ENCODE measurements at places on chromosomes 12 and 14. TPM values are rescaled to one million over a fixed set of nuclear protein-coding genes. Genes with fewer than 3 reads are reported as not detected.
A peak's percentile ranks its signal among the peaks of the same experiment; 100 is the strongest.

DNA sequence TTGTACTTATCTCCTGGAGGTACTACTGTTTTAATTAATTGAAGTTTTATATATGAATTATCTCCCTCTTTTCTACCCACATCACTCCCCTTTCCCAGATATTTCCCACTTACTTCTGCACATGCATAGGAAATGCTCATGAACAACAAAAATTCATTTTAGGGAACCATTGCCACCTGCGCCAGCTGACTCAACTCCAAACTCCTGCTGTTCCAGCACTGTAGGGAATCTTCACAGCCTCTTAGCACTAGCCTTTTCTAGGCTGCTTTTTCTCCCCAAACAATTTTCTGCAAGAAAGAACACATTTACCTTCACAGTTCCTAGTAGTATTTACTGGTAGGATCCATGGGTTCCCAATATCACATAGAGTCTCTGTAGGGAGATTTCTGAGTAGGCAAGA, 268.4 kb downstream of the LRFN5 start:
- DNase-seq: no peak
- no peaks in the 10 kb centered on the region for H3K27me3 ChIP-seq
- no peaks in the 10 kb centered on the region for H3K36me3 ChIP-seq

GRCh38 chr12:70535896-70536374, 101.3 kb downstream of the PTPRB start:
- H3K4me1 ChIP-seq: peaks cover 9% of the 10 kb centered on the region
- H3K27ac ChIP-seq: no peak overlapping the region
- no peaks in the 10 kb centered on the region for H3K27me3 ChIP-seq
- H3K4me3 ChIP-seq: no peak overlapping the region
- peak; percentile 11 for DNase-seq

- DNase-seq: peak; percentile 82
- no peaks in the 10 kb centered on the region for H3K4me1 ChIP-seq
- H3K4me3 ChIP-seq: peak within 1 kb of the TSS; percentile 100
- H3K36me3 ChIP-seq: no peaks in the 10 kb centered on the region
- H3K27me3 ChIP-seq: no peaks in the 10 kb centered on the region
- peak within 1 kb of the TSS; percentile 100 for H3K27ac ChIP-seq
Observed at GRCh38 chr12:123457980-123458779, at the start of gene SNRNP35. Gene SNRNP35 (plus strand): TSS chr12:123458139. CDS start chr12:123465541, 7,402 bp downstream.

- DNase-seq: peak; percentile 89
- no peaks in the 10 kb centered on the region for H3K27me3 ChIP-seq
- H3K4me3 ChIP-seq: no peak overlapping the region
- H3K4me1 ChIP-seq: peaks cover 18% of the 10 kb centered on the region
- no peaks in the 10 kb centered on the region for H3K36me3 ChIP-seq
Observed at GRCh38 chr14:35365130-35366055, 39.2 kb downstream of the NFKBIA start.

DNA sequence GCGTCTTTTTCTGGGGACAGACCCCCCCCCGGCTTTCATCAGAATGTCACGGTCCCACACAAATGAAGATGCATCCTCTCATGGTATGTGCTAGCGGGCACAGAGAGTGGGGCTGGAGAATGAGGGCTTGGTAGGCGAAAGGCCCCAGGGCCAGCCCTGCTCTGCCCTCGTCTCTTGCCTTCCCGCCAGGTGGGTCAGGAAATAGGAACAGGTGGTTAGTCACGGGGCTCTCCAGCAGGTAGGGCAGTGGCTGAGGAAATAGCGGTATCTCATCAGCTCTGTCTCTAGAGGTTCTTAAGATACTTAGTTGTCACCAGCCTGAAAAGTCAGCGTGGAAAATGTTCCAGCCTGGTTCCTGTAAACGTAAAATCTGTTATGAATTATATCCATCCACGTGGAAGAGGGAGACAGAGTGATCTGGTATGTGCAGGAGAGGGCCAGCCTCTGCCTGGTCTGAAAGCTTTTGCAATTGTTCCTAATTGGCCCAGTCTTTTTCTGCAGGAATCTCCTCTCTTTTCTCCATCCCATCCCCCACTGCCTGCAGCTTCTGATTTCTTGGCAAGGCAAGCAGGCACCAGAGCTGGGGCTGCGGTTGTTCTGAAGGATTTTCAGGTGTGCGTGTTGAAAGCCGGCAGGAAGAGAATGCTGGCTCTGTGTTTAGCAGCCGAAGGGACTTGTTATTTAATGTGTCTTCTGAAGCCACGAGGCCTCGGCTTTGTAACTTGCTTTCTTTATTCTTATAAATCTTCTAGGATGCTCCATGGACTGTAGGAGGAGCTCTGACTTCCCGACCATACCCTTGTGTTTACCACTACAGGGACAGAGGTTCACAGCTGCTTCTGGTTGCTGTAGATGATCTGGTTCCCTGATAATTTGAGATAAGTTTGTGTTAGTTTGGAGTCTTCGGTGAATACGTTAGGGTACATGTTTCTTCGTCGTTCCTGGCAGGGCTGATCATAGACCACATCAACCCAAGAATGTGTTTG, 131.1 kb downstream of the CACNA1C start:
- H3K4me3 ChIP-seq: no peak overlapping the region
- DNase-seq: no peak
- no peaks in the 10 kb centered on the region for H3K27me3 ChIP-seq
- no peaks in the 10 kb centered on the region for H3K36me3 ChIP-seq
- H3K4me1 ChIP-seq: peaks cover 21% of the 10 kb centered on the region
- H3K27ac ChIP-seq: peak overlapping the region; percentile 3

- peak overlapping the region; percentile 42 for H3K27ac ChIP-seq
- DNase-seq: no peak
- peaks cover 5% of the 10 kb centered on the region for H3K4me1 ChIP-seq
Observed at GRCh38 chr14:92659765-92660561, 88.5 kb downstream of the LGMN start.

DNA sequence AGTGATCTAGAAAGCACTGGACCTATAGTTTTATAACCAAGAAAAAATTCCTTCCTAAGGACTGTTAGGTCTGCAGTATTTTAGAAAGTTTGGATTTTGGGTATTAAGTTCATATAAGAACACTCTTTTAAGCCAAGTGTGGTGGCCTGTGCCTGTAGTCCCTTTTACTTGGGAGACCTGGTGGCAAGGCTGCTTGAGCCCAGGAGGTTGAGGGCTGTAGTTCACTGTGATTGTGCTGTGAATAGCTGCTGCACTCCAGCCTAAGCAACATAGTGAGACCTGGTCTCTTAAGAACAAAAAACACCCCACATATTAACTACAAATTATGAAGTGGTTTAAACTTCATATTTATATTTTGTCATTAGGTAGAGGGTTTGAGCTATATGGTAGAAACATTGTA, 9.7 kb downstream of the DNM1L start:
- H3K4me1 ChIP-seq: no peaks in the 10 kb centered on the region
- no peaks in the 10 kb centered on the region for H3K27me3 ChIP-seq
- no peak overlapping the region for H3K4me3 ChIP-seq
- no peaks in the 10 kb centered on the region for H3K36me3 ChIP-seq

GRCh38 chr14:92563765-92564285, 50.2 kb downstream of the RIN3 start:
- peak overlapping the region; percentile 20 for H3K27ac ChIP-seq
- H3K4me3 ChIP-seq: no peak overlapping the region
- no peaks in the 10 kb centered on the region for H3K27me3 ChIP-seq
- DNase-seq: no peak

Gene TMED8
- 4.8 TPM for polyA plus RNA-seq

Gene SALL2
- 3.2 TPM for polyA plus RNA-seq

Gene RAD51AP1
- 1.1 TPM for polyA plus RNA-seq

Gene HNRNPA1
- polyA plus RNA-seq: 983 TPM

Gene SCFD1
- 144 TPM for polyA plus RNA-seq

Gene RNF212B
- polyA plus RNA-seq: not detected

Data from adrenal gland (tissue), 19 donors.